ENCODE measurements at places on chromosomes 2 and 18. TPM values are rescaled to one million over a fixed set of nuclear protein-coding genes. Genes with fewer than 3 reads are reported as not detected.

The DES gene
- not detected for total RNA-seq

- peaks cover 2% of the 10 kb centered on the region for H3K4me1 ChIP-seq
- H3K27ac ChIP-seq = no peak overlapping the region
- no peaks in the 10 kb centered on the region for H3K36me3 ChIP-seq
- no peaks in the 10 kb centered on the region for H3K27me3 ChIP-seq
- DNase-seq = no peak
- no peak overlapping the region for H3K4me3 ChIP-seq
These were observed 52.1 kb downstream of the NFATC1 start for GRCh38 chr18:79447703-79448367.

GRCh38 chr2:99841749-99842148, 300.6 kb downstream of the AFF3 start:
- H3K27ac ChIP-seq = no peak overlapping the region
- H3K4me1 ChIP-seq = no peaks in the 10 kb centered on the region
- no peak for DNase-seq
- H3K36me3 ChIP-seq = no peaks in the 10 kb centered on the region

The PCARE gene
- not detected for total RNA-seq
